ENCODE measurements at places on chromosomes 12 and 14.
A peak's percentile ranks its signal among the peaks of the same experiment; 100 is the strongest.

- no peak for DNase-seq
These were observed 720 bp upstream of the FGF6 start for GRCh38 chr12:4446335-4446734.

- no peak for DNase-seq
These were observed 2.4 kb upstream of the NUMB start for GRCh38 chr14:73460691-73461127.

GRCh38 chr14:105465209-105466031 lies 9.2 kb upstream of the CRIP2 start:
- DNase-seq = no peak

DNA sequence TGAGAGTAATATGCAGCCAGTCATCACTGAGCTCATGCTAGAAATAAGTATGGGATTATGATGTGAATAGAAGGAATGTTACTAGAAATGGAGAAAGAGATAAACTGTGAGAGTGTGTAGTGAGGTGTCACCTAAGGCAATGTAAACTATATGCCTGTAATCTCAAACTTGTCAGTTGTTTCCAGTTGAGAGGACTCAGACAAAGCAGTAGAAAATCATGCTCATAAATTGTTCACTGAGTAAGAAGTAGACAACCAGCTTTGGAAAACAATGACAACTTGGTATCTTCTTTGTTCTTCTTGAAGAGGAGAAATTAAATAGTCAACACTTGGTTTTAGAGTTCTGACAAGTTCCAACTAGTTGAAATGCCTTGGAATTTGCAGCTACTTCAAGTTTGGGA lies 148.5 kb upstream of the OR4E1 start:
- DNase-seq = no peak

- DNase-seq = no peak
These were observed 91.5 kb downstream of the GALNT9 start for GRCh38 chr12:132237772-132238487.

- DNase-seq = peak; percentile 62
These were observed 49.9 kb downstream of the LRRC74A start for GRCh38 chr14:76876076-76876475.

DNA sequence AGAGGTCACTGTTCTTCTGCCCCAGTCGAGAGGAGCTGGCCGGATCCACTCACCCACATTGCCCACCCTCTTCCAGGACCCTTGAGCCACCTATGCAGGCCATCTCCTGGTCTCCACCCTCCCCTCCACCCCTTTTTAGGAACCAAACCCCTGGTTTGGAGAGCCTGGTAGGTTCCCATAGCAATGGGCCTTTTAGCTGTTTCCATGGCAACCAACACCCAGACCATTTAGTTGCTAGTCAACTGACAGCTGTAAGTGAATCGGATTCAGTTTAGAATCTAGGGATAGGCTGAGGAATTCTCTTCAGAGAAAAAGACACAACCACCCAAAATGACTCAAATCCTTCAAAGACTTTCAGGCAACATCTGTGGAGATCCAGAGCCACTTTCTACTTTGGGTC lies 16.5 kb downstream of the NPC2 start:
- no peak for DNase-seq

- no peak for DNase-seq
These were observed 29.8 kb downstream of the CFL2 start for GRCh38 chr14:34684578-34684977.

- DNase-seq = no peak
These were observed 58.4 kb downstream of the FZD10 start for GRCh38 chr12:130220706-130221100.

DNA sequence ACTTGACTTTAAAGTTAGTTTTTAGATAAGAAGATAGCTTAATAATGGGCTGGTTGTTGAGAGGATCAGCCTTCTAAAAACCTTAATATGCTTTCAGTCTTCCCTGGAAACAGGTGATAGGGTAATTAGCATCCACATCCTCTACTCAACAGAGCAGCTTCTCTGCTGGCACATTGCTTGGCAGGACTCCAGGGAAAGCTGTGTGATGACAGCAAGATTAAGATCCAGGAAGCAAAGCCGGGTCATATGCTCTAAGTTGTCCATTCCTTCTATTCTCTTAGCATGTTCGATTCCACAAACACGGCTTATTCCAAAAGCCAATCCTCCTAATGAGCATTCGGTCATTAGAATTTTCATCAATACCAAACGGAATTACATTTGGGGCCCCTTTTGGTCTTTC lies 87.0 kb downstream of the HMGA2 start:
- no peak for DNase-seq

DNA sequence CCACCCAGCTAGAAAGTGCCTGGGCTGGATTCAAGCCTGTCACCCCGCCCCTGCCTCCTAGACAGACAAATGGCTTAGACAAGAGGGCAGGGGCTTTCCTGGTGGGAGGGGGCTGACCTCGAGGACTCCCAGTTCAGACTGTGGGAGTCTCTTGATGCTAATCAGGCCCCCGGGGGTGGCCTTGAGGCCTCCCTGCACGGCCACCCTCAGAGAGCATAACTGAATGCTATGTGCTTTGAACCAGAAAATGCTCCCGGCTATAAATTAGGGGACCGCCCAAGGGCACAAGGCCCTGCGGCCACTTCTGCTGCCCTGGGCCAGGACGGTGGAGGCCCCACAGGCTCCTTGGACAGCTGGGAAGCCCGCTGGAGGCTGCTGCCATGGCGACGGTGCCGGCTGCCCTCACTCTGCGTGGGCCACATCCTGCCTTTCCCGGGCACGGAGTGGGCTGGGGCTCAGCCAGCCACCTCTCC lies 111.0 kb upstream of the NCOR2 start:
- DNase-seq = no peak

DNA sequence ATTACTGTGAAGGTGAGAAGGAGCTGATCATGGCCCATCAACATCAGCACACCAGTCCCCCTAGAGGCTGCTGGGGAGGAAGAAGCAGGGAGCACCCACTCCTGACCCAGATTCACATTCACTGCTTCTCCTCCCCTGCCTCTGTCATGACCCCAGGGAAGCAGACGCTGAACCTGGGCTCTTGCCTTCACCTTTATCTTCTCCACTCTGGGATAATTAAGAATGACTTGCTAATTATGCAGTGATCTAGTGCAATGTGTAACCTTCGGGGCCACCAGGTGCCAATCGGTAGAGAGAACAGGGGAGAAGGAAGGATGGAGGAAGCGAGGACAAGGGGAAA lies 44.4 kb upstream of the IQSEC3 start:
- peak; percentile 8 for DNase-seq

DNA sequence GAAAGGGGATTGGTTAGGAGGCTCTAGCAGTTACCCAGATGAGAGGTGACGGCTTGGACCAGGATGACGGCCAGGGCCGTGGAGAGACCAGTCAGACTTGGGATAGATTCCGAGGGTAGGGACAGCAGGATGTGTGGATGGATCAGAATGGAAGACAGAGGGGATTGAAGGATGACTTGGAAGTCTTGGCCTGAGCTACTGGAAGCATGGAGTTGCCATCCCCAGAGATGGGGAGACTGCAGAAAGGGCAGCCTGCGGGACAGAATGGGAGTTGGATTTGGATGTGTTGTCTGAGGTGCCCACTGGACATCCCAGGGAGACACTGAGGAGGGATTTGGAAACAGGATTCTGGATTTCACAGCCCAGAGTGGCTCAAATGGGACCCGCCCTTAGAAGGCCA lies 102.3 kb downstream of the CALM1 start:
- no peak for DNase-seq

DNA sequence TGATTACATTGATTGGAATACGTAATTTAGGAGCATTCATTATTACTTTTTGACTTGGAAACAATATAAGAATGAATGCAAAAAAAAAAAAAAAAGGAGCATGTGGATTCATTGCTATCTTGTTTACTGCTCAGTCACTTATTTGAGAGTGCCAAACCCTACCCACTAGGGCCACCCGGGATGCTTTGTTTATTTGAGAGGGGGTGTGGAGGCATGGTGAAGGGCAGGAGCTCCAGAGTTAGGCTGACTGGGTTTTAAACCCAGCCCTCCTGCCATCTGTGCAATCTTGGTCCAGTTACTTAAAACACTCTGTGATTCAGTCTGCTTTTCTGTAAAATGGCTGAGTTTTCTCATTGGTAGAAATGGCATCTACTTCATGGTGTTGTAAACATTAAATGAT lies 195.2 kb downstream of the RAD51B start:
- no peak for DNase-seq

- no peak for DNase-seq
These were observed 10.9 kb downstream of the ATP6V0A2 start for GRCh38 chr12:123723011-123723410.

- DNase-seq = peak; percentile 52
These were observed 197.8 kb upstream of the FRMD6 start for GRCh38 chr14:51453869-51454268.
